Mesothelial cell of epicardium (in vitro differentiated cells): ENCODE measurements at places on chromosomes 7 and 10.
A peak's percentile ranks its signal among the peaks of the same experiment; 100 is the strongest.

DNA sequence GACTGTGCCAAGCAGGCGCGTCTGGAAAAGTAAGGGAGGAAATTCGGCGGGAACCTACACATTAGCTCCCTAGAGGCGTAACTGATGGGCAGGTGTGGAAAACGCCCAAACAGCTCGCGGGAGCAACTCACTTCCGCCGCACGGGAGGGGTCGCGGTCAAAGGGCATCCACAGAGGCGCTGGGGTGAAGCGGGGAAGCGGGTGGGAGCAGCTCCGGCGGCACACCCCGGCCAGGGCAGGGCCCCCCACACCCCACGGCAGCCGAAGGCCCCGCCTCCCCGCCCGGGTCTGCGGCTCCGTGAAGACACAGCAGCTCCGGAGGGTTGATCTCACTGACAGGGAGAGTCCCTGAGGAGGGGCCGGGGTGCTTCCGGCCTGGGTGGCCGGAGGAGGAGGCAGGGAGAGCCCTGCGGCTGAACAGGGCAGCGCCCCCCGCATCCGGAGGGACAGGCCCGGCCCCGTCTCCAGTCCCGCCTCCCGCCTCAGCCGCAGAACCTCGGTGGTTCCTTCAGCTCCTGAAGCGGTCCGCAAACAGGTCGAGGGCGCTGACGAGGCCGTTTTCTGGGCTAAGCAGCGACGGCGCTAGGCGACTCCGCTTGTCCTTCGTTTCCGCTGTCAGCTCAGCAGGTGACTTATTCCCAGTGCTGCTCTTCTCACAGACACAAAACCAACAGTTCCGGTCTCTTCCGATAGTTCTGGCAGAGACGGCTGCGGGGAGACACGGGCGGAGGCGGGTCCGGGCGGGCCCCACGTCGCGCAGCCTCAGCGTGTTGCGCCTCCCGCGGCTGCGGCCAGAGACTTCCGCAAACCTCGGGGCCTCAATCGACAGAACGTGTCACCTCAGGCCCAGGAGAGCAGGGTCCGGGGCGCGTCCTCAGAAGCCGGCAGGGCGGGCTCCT, 276.1 kb downstream of the DNAJB6 start:
- no peak for DNase-seq

DNA sequence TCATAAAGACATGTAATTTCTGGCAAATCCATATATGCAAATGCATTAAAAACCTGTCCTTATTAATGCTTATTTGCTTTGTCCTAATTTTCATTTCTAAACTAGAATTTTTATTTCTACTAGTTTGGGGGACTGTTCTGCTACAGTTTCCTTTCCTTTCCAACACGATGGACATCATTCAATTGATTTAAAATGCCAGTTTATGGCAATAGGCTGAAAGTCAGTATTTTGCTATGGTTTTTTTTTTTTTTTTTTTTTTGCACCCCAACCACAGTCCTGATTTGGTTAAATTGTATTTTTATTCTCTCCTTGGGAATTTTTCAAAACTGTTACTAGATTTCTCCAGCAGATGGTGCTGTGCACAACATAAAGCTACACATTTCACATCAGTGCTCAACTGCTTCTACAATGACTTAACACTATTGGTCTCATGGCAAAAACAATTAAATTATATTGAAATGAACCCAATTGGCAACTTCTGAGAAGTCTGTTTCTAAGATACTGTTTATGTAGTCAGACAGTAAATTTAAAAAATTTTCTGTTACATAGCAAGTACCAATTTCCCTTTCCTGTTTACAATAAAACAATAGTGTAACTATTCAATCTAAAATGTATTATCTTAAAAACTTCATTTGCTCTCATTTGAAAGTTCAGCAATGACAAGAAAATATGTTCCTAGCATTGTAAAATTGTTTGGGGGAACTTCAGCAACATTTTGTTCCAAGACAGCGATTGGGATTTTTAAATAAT, 193.8 kb upstream of the CCDC6 start:
- no peak for DNase-seq

GRCh38 chr7:45897042-45897690, 8.9 kb downstream of the IGFBP1 start:
- DNase-seq, result no peak

- DNase-seq, result no peak
Measured at GRCh38 chr10:49633327-49634068, 19.7 kb downstream of the CHAT start.

- DNase-seq, result peak; percentile 72
Measured at GRCh38 chr10:110209454-110209925, 2.1 kb downstream of the MXI1 start.
